Umbilical cord (tissue), 2 donors: ENCODE measurements at places on chromosomes 4 and X. TPM values are rescaled to one million over a fixed set of nuclear protein-coding genes. Genes with fewer than 3 reads are reported as not detected.

GRCh38 chrX:139776599-139776998 is 68.6 kb upstream of the MCF2 start:
- no peak for DNase-seq

TRMT44 gene
- total RNA-seq: 42.9 TPM

DNA sequence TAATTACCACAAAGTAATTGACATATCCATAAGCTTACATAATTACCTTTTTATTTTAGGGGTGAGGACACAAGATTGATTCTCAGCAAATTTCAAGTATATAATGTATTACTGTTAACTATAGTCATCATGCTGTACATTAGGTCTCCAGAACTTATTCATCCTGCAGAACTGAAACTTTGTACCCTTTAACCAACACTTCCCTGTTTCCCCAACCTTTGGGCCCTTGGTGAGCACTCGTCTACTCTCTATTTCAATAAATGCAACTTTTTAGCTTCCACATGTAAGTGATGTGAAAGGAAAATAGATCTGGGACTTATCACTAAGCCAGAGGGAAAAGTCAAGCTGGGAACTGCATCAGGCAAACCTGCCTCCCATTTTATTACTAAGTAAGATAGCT is 33.6 kb upstream of the CCNG2 start:
- DNase-seq: peak; percentile 43

DNA sequence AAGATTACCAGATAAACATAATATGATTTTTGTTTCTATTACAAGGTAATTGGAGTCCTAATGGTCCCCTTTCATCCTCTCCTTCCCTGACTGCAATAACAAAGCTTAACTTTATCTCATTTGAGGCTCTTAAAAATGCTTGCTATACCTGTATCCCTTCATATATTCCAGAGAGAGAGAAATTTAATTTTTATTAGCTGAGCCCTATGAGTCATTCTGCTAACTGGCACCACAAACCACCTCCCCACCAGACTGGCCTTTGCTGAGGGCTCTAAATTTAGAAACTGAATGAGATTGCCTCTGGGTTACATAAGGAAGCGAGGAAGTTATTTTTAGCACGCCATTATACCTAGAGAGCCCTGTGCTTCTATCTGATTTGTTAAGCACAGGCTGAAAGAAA is 27.4 kb downstream of the CBLL2 start:
- peak; percentile 14 for DNase-seq

- DNase-seq: no peak
Measured at GRCh38 chrX:24657671-24658386, 10.7 kb upstream of the PCYT1B start.

GRCh38 chrX:33970028-33970967 is 161.8 kb downstream of the FAM47A start:
- no peak for DNase-seq

DNA sequence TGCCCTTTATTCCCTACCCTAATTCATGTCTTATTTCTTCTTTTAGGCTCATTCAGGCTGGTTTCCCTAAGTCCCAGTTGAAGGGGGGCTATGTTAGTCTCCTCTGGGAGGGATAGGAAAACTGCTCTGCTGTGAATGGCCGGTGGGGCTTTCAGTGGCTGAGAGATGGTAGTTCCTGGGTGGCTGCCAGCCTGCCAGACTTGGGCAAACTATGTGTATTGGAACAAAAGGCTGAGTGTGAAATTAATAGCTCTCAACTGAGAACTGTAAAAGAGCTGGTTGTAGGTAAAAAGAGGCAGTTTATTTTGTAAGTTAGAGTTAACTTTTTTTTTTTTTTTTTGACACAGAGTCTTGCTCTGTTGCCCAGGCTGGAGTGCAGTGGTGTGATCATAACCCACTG is 28.8 kb downstream of the ARHGAP10 start:
- no peak for DNase-seq

DNA sequence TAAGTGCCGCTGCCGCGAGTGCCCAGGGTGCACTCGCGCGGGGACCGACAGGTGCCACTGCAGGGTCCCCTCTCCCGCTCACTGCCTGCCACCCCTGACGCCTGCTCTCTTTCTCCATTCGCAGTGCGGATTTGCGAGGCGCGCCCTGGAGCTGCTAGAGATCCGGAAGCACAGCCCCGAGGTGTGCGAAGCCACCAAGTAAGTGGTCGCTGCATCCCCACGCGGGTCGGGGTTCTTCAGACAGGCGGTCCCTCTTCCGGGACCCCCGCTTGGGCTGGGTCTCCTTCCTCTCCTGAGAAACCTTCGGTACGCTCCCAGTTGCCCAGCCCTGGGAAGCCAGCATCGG is 547 bp downstream of the GUCY1A1 start:
- DNase-seq: peak; percentile 77

- peak; percentile 51 for DNase-seq
Measured at GRCh38 chr4:80307183-80307735, 28.3 kb upstream of the CFAP299 start.

UGT8 gene
- total RNA-seq: 3.6 TPM

GRCh38 chrX:150574559-150575418 is 6.4 kb downstream of the MTM1 start:
- DNase-seq: no peak

- DNase-seq: no peak
Measured at GRCh38 chr4:56127716-56128115, 179.0 kb downstream of the CEP135 start.

UNC5C gene
- 4.6 TPM for total RNA-seq

PAGE4 gene
- total RNA-seq: 2.6 TPM

RNF128 gene
- 7.9 TPM for total RNA-seq

FGF2 gene
- total RNA-seq: 58.0 TPM

DNA sequence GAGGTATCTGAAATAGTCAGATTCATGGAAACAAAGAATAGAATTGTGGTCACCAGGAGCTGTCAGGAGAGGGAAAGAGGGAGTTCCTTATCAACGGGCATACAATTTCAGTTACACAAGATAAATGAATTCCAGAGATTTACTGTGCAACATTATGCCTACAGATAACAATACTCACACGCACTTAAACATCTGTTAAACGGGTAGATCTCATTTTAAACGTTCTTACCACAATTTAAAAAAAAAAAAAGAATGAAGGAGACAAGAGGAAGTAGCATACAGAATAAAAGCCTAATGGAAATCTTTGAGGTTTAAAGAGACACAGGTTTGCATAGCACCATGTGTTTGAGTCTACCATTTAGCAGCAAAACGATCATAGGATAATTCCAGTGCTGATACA is 298.0 kb downstream of the DKK2 start:
- no peak for DNase-seq

GRCh38 chr4:121593760-121594159 is 103.0 kb downstream of the ANXA5 start:
- DNase-seq: no peak

- no peak for DNase-seq
Measured at GRCh38 chr4:52822972-52823701, 39.0 kb upstream of the RASL11B start.

DNA sequence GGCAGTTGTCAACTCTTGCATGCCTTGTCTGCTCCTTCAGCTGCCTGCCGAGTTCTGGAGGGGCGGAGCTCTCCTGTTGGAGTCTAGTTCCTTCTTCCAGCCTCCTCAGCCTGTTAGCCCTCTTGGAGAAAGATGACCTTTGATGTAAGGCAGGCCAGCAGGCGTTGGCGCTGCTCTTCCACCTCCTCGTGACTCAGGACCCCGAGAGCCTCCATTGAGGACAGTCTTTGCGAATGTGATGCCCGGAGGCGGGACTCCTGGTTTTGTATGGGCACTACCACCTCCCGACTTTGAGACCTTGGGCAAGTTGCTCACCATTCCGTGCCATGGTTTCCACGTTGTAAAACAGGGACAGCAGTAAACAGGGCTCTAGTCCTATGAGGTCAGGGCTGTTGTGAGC is 108.3 kb downstream of the TENM3 start:
- DNase-seq: no peak

GRCh38 chr4:89162496-89162895 is 51.2 kb downstream of the TIGD2 start:
- DNase-seq: no peak

GRCh38 chr4:10605746-10606482 is 78.7 kb downstream of the CLNK start:
- no peak for DNase-seq

DNA sequence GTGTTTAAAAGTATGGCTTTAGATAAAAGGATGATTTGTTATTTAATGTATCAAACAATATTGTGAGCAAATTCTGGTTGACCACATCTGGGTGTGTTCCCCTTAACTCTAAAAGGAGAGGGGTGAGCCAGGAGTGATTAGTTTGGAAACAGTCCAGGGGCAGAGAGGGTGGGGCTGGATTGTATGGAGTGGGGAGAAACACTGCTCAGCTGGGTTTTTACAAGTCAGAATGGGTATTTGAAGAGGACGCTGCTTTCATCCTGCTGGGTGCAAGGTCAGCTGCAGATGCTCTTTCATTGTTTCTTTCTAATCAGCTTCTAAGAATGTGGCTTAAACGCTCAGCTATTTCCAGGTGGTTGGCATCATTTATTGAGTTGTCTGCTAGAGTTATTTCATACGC is 82.8 kb upstream of the LIMCH1 start:
- no peak for DNase-seq

- DNase-seq: peak; percentile 59
Measured at GRCh38 chr4:140152751-140153418, 1.1 kb downstream of the MAML3 start.

- no peak for DNase-seq
Measured at GRCh38 chr4:4633431-4633830, 91.6 kb upstream of the STX18 start.

MAOA gene
- total RNA-seq: 12.5 TPM

IL9R gene
- 4.3 TPM for total RNA-seq

FAM47E gene
- 4.3 TPM for total RNA-seq

MAGEC3 gene
- not detected for total RNA-seq

- DNase-seq: no peak
Measured at GRCh38 chr4:119081943-119082342, 53.7 kb upstream of the MYOZ2 start.

BST1 gene
- 39.0 TPM for total RNA-seq

DNA sequence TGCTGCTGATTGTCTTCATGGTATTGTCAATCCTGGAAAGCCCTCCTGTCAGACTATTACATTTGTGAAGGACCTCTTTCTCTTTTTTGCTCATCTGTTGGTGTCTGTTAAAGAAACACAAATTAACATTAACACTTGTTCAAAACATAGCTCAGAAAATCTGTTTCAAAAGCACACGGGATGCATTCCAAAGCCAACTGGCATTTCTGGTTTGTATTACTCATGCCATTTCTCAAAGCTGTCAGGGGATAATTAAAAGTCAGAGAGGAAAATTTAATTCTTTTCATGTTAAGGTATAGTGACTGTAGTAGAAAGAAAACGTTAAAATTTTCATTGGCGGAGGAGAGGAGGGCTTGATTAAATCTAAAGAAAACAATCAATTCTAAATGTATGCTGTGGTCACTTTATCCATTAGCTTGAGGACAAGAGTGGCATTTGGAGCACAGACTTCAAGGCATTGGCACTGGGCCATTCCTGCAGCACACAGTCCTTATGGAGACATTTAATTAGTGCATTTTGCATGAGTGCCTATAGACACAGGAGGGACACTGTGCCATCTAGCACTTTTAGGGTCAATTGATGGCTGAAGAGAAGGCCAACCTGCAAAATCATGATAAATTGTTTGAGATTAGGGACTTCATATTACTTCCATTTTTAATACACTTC is 21.2 kb upstream of the GLRA2 start:
- DNase-seq: no peak

- DNase-seq: peak; percentile 69
Measured at GRCh38 chr4:71186566-71187403, 152.0 kb upstream of the SLC4A4 start.

CT45A3 gene
- 0.72 TPM for total RNA-seq

GRCh38 chr4:163470391-163470790 is 3.2 kb downstream of the TKTL2 start:
- no peak for DNase-seq

GRCh38 chr4:92521941-92522340 is 218.2 kb downstream of the GRID2 start:
- no peak for DNase-seq

- DNase-seq: peak; percentile 85
Measured at GRCh38 chr4:11367371-11367770, 61.3 kb downstream of the HS3ST1 start.

DNA sequence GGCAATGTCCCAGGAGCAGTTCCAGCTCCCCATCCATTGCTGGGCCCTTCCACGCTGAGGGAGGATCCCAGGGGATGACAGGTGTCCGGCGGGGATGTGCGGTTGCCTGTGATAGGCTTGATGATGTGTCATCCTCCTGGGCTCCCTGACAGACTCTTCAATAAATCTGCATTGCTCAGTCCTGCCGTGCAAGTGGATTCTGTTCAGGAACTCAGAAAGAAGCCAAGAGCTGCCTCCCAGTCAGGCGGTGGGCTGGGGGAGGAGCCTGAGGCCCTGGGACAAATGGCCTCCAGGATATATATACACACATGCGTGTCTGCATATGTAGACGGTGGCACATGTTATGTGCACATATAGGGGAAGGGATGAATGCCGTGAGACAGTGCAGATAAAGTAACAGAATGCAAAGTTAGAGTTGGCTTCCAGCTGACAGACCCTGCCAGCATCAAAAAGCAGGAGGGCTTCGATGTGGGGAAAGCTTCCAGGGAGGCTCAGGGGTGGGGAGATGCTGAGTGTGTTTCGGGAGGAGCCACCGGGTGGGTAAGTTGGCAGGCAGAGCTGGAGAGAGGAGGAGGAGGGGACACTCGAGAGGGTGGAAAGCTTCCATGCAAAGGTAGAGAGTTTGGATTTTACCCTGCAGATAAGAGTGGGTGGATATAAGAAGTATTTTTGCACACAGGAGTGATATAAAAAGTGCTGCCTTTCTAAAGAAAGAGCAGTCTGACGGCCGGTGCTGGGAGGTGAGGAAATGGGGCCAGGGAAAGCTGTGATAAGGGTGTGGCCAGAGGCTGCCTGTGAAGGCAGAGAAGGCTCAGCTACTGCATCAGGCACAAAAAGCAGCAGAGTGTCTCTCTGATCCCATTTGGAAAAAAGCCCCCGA is 28.5 kb upstream of the CRMP1 start:
- DNase-seq: peak; percentile 19

CT45A5 gene
- total RNA-seq: 0.72 TPM

FAM184B gene
- 3.1 TPM for total RNA-seq

SPANXD gene
- total RNA-seq: not detected

MAGEA4 gene
- total RNA-seq: not detected

- DNase-seq: peak; percentile 99
Measured at GRCh38 chrX:1391707-1392375, at the start of gene SLC25A6. TSS of gene SLC25A6 (minus strand) at chrX:1392113. CDS start at chrX:1392009, 104 bp downstream.

DNA sequence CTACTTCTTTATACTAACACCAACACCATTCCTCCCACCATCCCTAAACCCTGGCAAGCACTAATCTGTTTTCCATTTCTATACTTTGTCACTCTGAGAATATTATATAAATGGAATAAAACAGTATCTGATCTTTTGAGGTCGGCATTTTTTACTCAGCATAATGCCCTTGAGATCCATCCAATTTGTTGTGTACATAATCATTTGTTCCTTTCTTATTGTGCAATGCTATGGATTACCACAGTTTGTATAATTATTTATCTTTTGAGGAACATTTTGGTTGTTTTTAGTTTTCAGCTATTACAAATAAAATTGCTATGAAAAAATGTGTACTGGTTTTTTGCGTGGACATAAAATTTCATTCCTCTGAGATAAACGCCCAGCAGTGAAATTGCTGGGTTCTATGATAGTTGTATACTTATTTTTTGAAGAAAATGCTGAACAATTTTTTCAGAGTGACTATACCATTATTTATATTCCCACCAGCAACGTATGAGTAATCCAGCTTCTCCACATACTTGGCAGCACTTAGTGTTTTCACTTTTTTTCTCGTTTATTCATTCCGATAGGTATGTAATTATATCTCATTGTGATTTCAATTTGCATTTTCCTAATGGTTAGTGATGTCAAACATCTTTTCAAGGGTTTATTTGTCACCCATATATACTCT is 154.3 kb upstream of the DCAF8L1 start:
- DNase-seq: no peak

ETDA gene
- total RNA-seq: not detected

CDX4 gene
- not detected for total RNA-seq

GRCh38 chr4:21888195-21888976 is 60.2 kb downstream of the KCNIP4 start:
- peak; percentile 21 for DNase-seq
